SK-N-MC (cell line): ENCODE measurements at places on chromosomes 3 and 15.

DNA sequence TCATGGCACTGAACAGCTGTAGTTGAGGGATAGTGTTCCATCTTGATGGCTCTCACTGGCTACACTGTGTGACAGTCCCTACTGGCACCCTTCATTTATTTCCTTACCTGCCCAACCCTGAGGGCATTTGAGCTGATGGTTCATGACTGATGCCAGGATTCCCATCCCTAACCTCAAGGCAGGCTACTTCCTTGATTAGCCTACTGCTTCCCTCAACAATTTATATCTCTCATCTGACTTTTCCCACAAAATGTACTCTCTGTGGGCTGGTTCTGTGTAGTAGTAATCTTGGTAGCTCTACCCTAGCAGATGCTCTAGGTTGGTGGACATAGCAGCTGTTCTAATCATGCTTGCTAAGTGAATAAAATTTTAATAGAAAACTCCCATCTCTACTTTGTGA lies 106.0 kb downstream of the THRB start:
- DNase-seq, result no peak

- DNase-seq, result no peak
Observed at GRCh38 chr3:72224804-72225509, 440.0 kb upstream of the PROK2 start.

GRCh38 chr3:105414841-105415240 lies 48.1 kb downstream of the ALCAM start:
- no peak for DNase-seq

- no peak for DNase-seq
Observed at GRCh38 chr3:51434746-51435327, 43.8 kb downstream of the RBM15B start.

GRCh38 chr3:44223299-44223698 lies 18.4 kb upstream of the TOPAZ1 start:
- DNase-seq, result no peak

GRCh38 chr3:127991681-127992080 lies 60.6 kb upstream of the SEC61A1 start:
- DNase-seq, result no peak

- DNase-seq, result no peak
Observed at GRCh38 chr3:157390713-157391515, 45.7 kb upstream of the PTX3 start.

DNA sequence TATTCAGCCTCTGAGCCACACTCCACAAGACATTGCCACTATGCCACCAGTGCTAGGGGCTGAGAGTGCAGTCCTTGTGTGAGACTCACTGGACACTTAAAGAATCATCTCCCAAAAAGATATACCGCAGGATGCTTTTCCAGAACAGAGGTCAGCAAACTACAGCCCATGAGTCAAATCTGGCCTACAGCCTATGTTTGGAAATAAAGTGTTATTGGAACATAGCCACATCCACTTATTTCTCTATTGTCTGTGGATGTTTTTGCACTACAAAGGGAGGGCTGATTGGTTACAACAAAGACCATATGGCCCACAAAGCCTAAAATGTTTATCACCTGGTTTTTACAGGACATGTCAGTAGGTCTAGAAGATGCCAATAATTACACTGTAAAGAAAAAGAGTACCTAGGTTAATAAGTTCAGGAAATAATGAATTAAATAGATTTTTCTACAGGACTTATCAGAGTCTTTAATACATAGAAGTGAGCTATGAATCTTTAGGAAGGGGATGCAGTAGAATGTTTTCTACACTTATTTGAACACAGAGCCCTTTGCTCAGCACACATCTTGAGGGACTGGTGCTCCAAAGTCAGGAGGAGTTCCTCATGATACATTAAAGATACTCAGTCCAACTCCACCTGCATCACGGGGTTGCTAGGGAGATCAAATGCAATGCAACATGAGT lies 26.3 kb downstream of the SRGAP3 start:
- DNase-seq, result no peak

DNA sequence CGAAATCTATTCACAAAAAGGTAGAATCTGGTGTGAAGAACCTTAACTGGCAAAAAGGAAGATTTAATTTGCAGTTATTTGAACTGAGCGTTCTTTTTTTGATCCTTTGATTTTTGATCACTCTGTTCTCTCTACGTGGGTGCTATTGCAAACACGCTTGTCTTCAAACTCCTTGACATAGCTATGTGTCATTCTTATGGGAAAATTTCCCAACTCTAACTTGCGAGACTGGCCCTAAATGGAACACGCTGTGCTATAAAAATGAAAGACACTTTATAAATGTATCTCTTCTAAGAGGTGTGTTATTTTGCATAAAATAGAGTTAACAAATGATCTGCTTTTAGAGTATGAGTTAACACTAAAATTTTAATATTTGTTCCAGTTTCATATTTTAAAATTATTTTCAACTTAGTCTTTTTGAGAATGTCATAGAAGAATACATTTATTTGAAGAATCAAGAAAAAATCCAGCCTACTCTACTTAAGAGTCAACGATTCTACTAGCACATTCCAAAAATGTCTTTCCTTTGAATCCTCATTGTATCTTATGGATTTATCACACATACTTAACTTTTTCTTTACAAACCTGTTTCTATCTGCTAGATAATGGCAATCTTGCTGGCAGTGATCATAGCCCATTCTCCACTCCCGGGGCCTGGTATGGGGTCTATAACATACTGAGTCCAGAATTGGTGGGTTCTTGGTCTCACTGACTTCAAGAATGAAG lies 610.0 kb upstream of the TBL1XR1 start:
- DNase-seq, result no peak
